AG04450 (cell line): ENCODE measurements at places on chromosomes 7 and 10.
A peak's percentile ranks its signal among the peaks of the same experiment; 100 is the strongest.

DNA sequence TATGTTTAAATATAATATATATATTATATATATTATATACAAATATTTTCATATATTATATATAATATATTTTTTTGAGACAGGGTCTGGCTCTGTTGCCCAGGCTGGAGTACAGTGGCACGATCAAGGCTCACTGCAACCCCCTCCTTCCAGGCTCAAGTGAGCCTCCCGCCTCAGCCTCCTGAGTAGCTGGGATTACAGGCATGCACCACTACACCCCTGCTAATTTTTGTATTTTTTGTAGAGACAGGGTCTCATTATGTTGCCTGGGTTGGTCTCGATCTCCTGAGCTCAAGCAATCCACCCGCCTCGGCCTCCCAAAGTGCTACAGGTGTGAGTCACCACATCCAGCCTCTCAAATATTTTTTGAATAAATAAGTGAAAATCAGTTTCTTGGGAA lies 215.5 kb downstream of the GATA3 start:
- no peak for DNase-seq

DNA sequence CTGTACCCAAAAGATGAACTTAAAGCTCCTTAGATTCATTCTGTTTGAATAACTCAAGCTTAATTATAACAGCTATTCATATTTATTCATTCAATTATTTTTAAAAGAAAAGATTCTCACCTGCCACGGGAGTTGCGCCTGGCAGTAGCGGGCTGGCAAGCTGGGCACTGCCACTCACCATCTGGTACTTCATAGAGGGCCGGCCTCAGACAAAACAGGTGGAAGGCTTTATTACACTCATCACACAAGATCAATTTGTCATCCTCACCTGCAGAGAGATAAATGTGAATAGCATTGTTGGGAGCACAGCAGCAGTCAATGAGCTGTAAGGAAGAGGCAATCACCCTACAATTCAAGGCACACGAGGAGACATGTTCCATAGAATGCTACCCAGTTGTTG lies 15.8 kb downstream of the FZD9 start:
- DNase-seq: no peak

DNA sequence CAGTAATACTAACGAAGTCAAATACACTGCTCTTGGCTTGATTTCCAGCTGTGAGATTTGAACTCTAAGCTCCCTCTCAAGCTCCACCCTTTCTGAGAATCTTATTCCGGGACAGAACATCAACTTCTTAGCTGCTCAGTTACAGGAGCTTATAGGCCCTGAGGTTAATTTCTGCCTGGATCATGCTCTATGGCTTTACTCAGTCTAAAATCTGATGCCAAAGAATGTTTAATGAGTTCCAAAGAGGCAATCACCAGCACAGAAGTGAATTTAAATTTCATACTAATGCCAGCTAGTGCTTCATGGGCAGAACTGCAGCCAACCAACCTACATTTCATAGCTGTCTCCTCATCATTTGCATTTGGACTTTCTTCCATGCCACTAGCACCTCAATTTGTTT lies 707.2 kb downstream of the MAGI2 start:
- no peak for DNase-seq

- no peak for DNase-seq
Measured at GRCh38 chr10:36473122-36473521, 652.3 kb upstream of the ANKRD30A start.

DNA sequence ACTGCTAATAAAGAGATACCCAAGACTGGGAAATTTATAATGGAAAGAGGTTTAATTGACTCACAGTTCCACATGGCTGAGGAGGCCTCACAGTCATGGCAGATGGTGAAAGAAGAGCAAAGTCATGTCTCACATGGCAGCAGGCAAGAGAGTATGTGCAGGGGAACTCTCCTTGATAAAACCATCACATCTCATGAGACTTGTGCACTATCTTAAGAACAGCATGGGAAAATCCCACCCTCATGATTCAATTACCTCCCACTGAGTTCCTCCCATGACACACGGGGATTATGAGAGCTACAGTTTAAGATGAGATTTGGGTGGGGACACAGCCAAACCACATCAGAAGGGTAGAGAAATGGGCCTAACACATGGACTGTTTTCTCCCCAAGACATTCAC lies 156.3 kb downstream of the CCDC71L start:
- no peak for DNase-seq

- DNase-seq: no peak
Measured at GRCh38 chr7:156554488-156554887, 86.1 kb upstream of the RNF32 start.

- DNase-seq: no peak
Measured at GRCh38 chr7:142299237-142299781, 41.5 kb upstream of the PRSS58 start.

DNA sequence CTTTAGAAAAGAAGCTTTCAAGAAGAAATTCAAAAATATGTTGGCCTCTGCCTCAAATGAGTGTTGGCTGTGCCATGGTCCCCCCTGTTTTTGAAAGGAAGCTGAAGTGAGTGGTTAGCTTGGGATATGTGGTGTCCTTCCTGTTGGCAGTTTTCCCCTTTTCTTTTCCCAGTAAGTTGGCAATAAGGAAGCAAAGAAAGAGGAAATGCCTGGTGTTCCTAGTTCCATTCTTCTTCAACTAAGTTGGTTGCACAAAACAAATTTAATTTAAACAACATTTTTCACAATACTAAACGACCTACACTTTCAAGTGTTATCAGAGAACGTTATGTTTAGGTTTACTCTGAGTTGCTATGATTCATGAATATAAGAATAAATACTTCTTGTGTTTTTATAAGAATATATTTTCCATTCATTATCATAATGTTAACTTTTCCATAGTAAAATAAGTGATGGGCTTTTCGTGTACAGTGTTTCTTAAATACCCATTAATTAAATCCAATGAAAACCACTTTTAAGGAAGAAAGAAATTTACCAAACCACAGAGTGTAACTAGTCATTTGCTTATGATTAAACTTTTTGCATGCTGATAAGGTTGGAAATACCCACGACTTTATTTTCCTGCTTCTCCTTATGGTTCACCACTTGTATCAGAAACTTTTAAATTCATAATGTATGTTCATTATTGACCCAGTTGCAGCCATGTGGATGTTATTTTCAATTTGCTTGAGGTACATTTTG lies 7.7 kb downstream of the HDAC9 start:
- no peak for DNase-seq

- no peak for DNase-seq
Measured at GRCh38 chr7:41193738-41194282, 509.1 kb downstream of the INHBA start.

GRCh38 chr10:104501449-104501848 lies 139.6 kb upstream of the SORCS3 start:
- DNase-seq: no peak

DNA sequence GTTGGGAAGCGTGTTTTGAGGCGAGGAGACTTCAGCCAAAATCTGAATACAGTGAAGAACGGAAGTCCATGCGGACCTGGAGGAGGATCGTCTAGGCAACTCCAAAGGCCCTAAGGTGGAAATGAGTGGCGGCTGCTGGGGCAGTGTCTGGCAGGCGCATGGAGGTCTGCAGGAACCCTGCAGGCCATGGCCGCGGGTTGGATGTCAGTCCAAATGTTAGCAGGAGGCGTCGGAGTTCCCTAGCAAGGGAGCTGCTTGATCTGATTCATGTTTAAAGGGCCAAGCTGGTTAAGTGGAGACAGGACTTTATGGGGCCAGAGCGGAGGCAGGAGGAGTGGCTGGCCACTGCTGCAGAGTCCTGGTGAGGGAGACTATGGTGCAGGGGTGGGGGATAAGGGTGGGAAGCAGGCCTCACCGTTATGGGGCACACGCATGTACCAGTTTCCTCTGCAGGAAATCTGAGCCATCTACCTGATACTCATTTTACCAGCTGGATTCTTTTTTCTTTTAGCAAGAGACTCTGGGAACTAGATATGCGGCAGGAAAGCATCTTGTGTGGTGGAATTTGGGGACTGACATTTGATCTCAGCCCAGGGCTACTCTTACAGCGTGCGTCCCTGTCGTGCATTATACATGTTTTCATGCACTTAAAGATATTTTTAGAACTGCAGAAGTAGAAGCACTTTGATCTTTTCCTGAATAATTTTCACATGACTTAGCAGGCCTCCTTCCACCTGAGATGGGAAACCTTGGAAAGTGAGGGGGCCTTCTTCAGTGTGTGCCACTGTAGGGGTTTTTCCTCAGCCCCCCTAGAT lies 6.6 kb upstream of the REPIN1 start:
- no peak for DNase-seq

GRCh38 chr7:130385600-130386066 lies 5.3 kb downstream of the CPA1 start:
- DNase-seq: no peak

- DNase-seq: no peak
Measured at GRCh38 chr10:73999703-74000102, 1.8 kb downstream of the VCL start.

GRCh38 chr10:70586348-70586930 lies 16.1 kb downstream of the PRF1 start:
- DNase-seq: no peak

GRCh38 chr10:62503872-62504271 lies 129.7 kb downstream of the ZNF365 start:
- DNase-seq: no peak

- DNase-seq: no peak
Measured at GRCh38 chr7:23347682-23348180, 48.6 kb downstream of the MALSU1 start.

GRCh38 chr7:1994931-1995330 lies 237.8 kb downstream of the MAD1L1 start:
- no peak for DNase-seq

- DNase-seq: no peak
Measured at GRCh38 chr7:155568333-155568660, 21.9 kb upstream of the CNPY1 start.

GRCh38 chr7:7426676-7427075 lies 109.0 kb downstream of the COL28A1 start:
- no peak for DNase-seq

DNA sequence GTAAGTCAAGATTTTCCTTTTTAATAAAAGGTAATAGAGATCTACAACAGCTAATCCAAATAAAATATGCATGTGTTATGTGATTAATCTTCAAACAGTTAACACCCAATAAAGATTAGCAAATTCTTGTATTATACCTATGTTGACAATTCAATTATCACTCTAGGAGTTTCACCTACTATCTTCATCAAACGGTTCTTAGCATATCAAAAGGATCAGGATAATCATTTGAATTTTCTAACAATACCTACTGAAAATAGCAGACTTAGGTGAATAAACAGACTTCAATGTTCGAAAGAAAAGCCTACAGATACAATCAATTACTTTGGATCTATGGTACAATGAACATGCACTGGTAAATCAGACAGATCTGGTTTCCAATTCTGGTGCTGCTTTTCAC lies 268.3 kb downstream of the CACNA2D1 start:
- no peak for DNase-seq

DNA sequence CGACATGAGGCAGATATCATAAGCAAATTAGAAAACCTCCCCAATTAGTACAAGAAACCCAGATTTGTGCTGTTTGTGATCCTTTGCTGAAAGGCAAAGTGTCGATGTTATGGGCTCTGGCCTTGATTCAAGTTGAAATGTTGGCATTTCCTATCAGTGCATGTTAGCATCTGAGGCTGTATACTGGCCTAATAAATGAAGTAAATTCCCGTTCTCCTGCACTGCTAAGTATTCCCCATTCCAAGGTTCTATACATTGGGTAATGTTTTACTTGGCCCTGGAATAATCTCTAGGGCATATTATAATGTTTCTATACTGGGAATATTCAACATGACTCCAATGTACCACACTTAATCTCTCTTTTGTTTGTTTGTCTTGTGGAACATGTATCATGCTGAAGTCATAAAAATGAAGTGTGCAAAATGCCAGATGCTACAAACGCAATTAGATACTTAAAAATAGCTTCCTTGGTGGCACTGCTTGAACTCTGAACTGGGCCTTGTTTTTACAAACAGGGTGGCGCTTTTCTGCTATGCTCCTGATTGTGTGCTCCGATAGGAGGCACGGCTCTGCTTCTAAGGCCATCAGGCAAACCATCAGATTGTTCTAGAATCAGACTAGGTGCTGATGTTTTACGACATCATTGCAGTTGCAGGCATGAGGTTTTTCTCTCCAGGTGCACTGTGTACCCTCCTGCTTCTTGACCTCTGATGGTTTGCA lies 156.7 kb upstream of the TCF7L2 start:
- no peak for DNase-seq

- DNase-seq: no peak
Measured at GRCh38 chr7:38704751-38705150, 73.6 kb upstream of the AMPH start.

DNA sequence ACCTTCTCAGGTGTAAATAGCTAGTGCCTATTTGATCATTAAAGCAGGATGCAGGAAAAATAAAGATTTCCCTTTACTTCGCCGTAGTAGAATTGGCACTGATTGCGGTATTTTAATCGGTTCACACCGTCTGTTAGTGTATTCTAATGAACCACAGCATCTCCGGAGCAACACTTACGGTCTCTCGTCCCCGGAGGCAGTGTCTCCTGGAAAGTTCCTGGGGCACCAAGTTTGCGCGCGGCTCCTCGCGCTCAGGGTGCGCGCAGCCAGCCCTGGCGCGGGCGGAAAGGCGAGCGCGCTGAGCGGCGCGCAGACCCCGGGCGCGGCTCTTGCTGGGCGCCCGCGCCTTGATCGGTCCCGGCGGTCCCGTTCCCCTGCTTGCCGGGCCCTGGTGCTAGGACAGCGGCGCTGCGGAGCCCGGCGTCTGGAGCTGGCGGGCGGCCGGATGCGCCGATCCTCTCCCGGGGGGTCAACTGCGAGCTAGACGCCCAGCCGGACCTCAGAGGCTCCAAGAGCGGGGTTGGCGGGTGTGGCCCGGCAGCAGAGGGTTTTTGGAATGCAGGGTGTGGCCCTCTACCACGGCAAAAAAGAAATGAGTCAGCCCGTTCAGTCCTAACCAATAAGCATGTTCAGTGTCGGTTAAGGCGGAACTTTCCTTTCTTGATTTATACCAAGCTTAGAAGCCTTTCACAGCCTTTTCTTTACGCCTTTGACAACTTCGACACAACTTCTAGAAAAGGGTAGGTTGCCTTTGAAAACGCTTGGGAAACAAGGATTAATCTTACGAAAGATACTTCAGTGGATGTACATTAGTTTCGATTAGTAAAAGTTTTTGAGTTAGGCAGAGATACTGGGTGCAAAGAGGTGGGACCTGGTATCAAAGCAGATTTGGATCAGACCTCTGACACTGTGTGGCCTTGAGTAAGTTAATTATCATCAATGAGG lies 166.8 kb upstream of the ASAH2 start:
- DNase-seq: peak; percentile 46

GRCh38 chr7:128240696-128241386 lies at the start of gene LEP:
LEP (plus strand) TSS chr7:128241278; CDS start chr7:128252019, 10,741 bp downstream.
- no peak for DNase-seq

GRCh38 chr7:36191292-36191920 lies 38.4 kb downstream of the EEPD1 start:
- DNase-seq: no peak

DNA sequence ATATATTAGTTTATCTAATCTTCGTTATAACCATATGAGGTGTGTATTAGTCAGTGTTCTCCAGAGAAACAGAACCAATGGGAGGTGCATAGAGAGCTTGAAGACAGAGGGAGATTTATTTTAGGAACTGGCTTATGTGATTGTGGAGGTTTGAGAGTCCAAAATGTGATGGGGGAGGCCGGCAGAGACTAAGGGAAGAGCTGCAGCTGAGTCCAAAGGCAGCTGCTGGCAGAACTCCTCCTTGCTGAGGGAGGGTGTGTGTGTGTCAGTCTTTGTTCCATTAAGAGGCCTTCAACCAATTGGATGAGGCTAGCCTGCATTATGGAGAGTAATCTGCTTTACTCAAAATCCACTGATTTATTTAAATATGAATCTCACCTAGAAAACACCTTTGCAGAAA lies 165.1 kb downstream of the SH3PXD2A start:
- no peak for DNase-seq

GRCh38 chr10:128958834-128959690 lies 508.0 kb upstream of the MGMT start:
- no peak for DNase-seq

GRCh38 chr10:90042075-90042474 lies 340.7 kb downstream of the KIF20B start:
- no peak for DNase-seq
